Activated naive CD4-positive, alpha-beta T cell treated with Interleukin-2 at 50 U/mL for 16 hours (primary cell): ENCODE measurements at places on chromosomes 3 and 15.

DNA sequence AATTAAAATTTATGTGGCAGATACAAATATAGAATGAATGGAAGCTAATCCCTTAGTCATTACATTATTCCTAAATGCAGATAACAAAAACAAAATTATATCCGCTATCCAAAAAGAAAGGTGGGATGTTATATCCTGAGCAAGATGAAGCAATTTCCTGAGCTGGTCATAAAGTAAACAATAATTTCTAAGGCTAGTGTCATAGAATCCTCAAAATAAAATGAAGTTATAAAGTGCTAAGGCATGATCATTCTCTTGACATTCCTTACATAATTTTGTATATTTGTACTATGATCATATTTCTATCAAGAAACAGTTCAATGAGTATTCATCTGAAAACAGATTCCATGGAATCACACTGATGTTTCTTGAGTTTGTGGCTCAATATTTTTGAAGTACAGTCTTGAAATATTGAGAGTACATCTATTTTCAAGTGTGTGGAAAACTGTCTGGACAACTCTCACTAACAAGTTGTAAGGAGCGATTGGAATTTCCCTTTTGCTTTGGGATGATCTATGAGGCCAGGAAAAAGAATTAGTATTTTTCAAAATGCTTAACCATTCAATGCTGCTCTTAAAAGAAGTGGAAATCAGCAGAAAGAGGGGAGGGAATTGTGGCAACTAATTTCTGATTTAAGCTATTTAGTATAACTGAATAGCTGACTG, 92.4 kb downstream of the ABI3BP start:
- no peak for DNase-seq

GRCh38 chr3:72182206-72182605, 397.3 kb upstream of the PROK2 start:
- no peak for DNase-seq

GRCh38 chr3:140530603-140531002, 147.3 kb upstream of the TRIM42 start:
- DNase-seq: no peak

- no peak for DNase-seq
Observed at GRCh38 chr3:101036213-101036618, 43.0 kb upstream of the ABI3BP start.

DNA sequence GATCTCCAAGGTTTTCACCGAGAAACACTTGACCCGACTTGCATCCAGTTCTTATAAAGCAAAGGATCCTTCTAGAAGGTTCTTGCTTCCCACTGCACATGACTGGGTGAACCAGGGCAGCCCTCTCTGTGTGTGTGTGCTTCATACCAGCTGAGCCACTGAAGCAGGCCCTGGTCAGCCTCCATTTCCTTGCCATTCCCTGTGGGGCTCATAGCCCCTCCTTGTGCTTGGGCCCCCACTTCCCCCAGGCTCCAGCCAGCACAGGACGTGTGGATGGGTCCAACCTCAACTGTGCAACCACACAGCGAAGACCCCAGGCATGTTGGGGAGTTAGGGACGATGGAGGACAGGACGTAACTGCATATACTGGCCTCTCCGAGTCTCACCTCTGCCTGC, 15.5 kb downstream of the KLF15 start:
- no peak for DNase-seq

DNA sequence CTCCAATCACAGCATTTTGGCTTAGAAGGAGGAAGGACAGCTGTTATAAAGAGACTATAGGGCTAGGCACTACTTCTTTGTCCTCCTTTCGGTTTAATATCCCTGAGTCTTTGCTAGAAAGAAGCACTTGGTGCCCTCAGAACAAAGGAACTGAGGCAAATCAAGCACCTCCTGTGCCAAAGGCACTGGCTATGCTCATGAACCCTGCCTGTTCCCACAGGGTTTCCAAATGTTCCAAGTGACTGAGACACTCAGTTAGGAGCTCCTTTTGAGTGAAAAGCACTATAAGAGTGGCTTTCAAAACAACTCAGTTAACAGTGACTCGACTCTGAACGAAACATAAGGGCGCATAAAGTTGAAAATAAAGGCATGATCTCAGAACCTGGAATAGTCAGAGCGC, 25.0 kb downstream of the TBC1D2B start:
- DNase-seq: no peak

GRCh38 chr3:46110701-46111493, 83.6 kb upstream of the XCR1 start:
- DNase-seq: no peak

DNA sequence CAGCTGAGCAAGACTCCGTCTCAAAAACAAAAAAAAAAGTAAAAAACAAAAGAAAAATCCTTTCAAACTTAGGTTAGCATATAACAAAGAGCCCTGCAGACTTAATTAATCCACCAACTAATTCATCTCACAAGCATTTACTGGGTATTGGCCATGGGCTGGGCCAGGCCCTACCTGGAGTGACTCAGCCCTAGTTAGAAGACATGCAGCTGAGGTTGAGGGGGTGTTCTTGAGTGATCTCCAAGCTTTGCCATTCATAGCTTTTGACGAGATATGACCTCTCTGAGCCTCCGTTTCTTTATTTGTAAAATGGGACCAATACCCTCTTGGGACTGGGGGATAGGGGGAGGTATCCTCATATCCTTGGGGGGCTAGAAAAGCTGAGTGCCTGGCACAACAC, 7.8 kb downstream of the FBXL22 start:
- no peak for DNase-seq

DNA sequence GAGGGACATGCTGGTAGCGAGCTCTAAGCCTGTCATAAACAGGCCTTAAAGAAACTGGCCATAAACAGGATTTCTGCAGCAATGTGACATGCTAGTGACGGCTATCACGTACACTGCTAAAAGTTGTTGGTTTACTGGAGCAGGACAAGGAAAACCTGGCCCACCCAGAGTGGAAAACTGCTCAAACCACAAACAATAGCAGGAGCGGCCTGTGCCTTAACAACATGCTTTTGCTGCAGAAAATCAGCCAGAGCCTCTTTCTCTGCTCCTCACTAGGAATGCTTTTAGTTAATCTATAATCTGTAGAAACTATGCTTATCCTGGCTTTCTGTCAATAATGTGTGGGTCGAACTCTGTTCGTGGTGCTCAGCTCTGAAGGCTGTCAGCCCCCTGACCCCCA, 202.9 kb upstream of the UBE3A start:
- DNase-seq: no peak

DNA sequence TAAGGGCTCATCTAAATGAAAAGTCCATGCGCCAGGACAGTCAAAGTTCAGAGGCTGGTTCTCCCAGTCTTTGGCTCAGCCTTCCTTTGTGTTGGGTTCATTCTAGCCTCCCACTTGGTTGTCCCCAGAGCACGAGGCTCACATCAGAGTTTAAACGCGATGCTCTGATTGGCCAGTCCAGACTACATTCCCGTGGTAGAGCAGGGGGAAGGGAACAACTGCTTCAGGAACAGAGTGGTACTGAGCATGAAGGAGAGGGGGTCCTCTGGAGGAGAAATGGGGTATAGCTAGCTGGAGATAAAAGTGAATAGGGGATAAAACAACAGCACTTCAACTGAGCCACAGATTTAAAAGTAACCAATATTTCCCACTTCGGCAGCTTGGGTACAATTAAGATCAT, 32.2 kb downstream of the ANAPC13 start:
- no peak for DNase-seq

- DNase-seq: no peak
Observed at GRCh38 chr15:88193415-88193814, 63.1 kb downstream of the NTRK3 start.

DNA sequence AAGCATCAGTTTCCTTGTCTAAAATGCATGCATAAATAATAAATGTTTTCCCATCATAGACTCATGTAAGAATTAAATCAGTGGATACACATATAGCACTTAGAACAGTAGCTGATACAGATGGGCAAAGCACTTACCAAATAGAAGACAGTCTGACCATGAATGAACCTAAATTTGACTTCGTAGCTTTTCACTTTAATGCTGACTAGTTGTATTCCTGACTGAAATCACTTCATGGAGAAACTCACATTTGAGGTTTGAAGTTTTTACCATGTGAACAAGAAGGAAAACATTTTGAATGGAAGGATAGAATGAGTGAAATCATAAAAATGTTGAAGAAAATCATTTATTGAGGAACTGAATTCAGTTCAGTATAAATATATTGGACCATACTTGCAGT, 68.8 kb upstream of the TMCO5A start:
- DNase-seq: no peak

GRCh38 chr3:140399871-140400270, 278.0 kb upstream of the TRIM42 start:
- no peak for DNase-seq

DNA sequence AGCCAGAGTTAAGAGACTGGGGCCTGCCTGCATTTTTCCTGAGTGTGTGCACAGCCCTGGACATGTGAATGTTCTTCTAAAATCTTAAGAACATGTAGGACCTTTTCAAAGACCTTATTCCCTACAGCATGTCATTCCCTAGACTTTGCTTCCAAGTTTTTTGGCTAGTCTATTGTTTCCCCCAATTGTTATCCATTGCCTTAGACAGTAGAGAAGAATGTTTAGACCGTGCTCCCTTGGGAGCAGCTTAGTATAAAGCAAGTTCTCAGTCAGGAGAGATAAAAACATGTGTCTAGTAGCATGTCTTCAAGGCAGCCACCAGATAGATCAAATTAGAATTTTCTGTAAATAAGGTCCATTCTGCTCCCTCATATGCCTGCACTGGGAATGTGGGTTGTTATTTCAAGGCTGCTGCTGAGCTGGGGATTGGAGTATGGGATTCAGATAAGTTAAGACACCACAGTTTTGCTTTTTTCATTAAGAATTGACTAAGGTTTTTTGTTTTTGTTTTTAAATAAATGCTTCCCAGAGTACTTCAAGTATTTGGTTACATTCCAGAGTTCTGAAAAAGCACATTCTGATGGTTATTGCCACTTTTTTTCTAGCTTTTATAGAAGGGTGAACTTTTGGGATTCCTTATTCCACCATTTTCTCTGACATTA, 246.7 kb downstream of the RORA start:
- DNase-seq: no peak

GRCh38 chr3:11629716-11630115, 14.0 kb downstream of the VGLL4 start:
- no peak for DNase-seq

DNA sequence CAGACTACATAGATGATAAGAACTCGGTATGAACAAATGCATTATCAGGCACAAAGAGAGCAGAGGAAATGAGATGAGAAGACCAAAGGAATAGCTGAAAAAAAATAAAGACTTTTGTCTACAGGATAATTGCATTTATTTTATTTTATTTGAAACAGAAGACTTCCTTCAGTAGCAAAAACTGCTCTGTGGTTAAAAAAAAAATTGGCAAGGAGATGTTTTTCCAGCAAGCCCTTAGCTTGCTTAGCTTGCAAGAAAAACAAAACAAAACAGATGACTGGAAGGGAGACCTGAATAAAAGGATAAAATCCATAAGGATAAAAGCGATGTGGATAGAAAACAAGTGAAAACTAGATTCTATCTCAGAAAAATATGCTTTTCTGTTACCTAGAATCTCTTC, 9.1 kb upstream of the PPM1L start:
- DNase-seq: no peak

DNA sequence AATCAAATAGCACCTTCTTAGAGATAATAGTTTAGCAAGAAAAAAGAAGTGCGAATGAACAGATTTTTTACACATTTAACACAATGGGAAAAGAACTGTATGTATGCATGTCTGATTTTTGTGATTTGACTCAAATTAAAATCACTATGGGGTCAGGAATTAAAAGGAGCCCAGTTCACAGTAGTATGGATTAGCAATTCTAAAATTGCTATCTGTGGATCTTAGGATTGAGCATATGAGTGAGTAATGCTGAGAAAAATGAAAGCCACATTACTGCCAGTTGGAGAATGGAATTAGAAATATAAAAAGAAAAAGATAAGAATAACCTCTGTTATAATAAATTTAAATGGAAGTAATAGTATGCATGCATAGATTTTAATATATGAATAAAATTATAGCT, 386.8 kb upstream of the PLSCR5 start:
- no peak for DNase-seq

GRCh38 chr3:143071776-143072175, 47.8 kb upstream of the CHST2 start:
- no peak for DNase-seq

DNA sequence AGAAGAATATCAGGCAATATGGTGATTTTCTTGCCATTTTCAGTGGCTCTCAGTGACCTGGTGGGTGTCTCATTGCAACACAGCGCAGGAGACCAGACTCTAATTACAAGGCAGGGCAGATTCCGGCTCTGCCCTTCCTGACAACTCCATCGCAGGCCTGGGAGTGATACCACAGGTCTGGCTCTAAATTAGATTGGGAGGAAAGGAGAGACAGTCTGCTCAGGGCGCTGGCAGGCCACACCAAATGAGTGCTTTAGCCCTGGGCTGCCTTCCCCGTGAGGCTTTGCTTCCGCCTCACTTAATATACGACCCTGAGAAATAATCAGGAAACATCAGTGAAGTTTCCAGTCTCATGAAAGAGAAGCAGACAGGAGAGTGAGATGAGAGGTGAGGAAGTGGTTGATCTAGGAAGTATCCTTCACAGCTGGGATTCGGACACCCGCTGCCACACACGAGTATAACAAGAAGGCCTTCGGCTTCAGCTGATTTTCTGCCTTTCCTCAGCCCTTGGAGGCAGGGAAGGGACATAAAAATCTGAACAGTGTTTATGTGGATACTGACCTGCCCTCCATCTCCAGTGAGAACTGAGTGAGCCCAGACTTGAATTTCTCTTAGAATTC, 73.7 kb upstream of the PROK2 start:
- DNase-seq: no peak

- no peak for DNase-seq
Observed at GRCh38 chr15:52680761-52681160, 1.6 kb upstream of the ATOSA start.

DNA sequence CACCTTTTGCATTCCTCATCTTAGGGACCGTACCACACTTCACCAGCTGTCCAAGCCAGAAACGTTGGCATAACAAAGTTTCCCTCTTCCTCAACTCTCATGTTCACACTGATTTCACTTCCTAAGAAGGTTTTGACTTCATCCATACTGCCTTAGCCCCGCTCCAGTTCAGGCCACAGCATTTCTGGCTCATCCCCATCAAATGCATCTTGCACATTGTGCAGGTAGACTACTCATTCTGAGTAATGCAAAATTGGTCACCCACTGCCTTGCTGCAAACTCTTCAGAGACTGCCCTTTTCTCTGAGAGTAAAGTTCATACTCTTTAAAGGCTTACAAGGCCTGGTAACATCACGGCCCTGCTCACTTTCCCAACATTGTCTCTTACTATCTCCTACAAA, 8.8 kb downstream of the NUSAP1 start:
- no peak for DNase-seq

- DNase-seq: no peak
Observed at GRCh38 chr3:160618363-160618762, 53.0 kb upstream of the KPNA4 start.

- DNase-seq: no peak
Observed at GRCh38 chr3:112633191-112633590, 7.8 kb downstream of the CCDC80 start.

GRCh38 chr15:48266024-48266689, 60.1 kb downstream of the SLC12A1 start:
- no peak for DNase-seq

GRCh38 chr3:78021710-78022109, 981.8 kb downstream of the ROBO2 start:
- DNase-seq: no peak

GRCh38 chr3:69116162-69116561, 6.2 kb downstream of the LMOD3 start:
- DNase-seq: no peak

- DNase-seq: no peak
Observed at GRCh38 chr3:24545887-24546286, 51.2 kb upstream of the THRB start.
